SHP77 treated with DMSO at 0.1 percent for 48 hours (cell line): ENCODE measurements at places on chromosomes 13 and 19.

DNA sequence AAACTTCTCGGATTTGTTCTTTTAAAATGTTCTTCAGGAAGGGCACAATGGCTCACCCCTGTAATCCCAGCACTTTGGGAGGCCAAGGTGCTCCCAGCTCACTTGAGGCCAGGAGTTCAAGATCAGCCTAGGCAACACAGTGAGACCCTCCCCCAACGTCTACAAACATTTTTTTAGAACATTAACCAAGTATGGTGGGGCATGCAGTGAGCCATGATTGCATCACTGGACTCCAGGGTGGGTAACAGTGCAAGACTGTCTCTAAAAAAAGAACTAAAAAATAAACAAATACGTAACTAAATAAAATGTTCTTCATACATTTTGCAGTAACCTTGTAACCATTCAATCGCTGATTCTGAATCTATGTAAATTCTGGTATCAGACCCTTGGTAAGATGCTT, 2.1 kb upstream of the IPO5 start:
- DNase-seq, result no peak

- DNase-seq, result no peak
These were observed 747.4 kb downstream of the UQCRFS1 start for GRCh38 chr19:28465371-28466086.

DNA sequence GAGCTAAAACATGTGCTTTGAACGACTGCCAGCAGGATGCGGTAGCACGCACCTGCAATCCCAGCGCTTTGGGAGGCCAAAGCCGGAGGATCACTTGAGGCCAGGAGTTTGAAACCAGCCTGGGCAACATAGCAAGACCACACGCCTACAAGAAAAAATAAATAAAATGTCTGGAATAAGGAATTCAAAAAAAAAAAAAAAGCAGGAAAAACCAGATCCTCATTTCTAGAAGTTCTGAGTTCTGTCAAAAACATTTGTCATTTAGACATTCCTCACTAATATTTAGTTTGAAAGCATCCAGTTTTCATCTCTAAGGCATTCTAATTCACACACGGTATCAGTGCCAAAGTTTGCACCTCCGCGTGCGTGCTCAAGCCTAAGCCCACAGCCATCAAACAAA, 36.9 kb upstream of the USE1 start:
- DNase-seq, result no peak

GRCh38 chr13:59793107-59793506, 370.6 kb downstream of the DIAPH3 start:
- no peak for DNase-seq

DNA sequence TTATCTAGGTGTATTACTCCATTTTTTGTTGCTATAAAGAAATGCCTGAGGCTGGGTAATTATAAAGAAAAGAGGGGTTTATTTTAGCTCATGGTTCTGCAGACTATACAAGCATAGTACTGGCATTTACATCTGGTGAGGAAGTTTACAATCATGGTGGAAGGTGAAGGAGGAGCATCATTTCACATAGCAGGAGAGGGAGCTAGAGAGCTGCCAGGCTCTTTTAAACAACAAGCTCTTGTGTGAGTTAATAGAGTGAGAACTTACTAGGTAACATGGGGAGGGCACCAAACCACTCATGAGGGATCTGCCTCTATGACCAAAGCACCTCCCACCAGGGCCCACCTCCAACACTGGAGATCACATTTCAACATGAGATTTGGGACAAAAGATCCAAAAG, 221.7 kb upstream of the GPC6 start:
- no peak for DNase-seq

DNA sequence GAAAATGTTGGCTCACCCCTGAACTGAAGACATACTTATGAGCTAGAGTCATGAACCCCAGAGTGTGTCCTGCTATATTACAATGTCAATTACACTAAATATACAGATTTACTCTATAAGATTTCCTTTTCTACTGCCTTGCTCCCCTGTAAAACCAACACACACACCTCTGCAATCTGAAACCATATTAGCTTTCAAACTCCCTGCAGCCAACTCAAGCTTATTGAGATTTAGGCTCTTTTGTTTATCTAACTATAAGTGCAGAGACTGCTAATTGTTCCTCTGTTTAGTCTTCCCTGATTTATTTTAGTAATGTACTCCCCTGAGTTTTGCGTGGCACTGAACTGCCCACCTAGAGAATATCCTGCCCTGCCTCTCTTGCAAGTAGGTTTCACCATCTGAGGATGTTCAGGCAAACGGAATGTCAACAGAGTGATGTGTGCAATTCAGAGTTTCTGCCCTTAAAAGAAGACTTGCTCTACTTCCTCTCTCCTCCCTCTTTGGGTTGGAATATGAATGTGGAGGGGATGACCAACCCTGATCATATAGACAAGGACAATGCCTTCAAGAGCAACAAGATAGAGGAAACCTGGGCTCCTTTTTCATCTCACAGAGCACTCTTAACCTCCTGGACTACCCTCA, 22.3 kb downstream of the FAM216B start:
- DNase-seq, result no peak

- no peak for DNase-seq
These were observed 7.7 kb upstream of the RNF113B start for GRCh38 chr13:98184792-98185191.

DNA sequence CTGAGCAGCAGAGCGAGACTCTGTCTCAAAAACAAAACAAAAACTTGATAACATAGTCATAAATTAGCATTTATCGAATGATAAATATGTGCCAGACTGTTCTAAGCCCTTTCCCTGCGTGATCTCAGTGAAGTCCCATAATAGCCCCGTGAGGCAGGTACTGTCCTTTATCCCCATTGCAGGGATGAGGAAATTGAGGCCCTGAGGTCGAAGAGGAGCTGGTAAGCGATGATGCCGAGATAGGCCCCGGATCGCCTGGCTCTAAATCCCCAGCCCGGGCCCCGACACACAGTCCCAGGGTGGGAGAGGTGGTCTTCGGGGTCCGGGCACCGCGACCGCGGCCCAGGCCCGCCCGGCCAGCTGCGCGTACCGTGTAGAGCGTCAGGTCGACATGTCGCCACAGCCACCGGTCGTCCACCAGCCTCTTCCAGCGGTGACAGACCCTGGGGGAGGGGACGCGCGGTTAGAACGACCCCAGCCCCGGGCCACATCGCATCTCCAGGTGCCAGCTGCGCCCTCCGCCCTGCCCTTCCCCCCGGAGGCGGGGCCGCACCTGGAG, 625 bp downstream of the FBXL12 start:
- no peak for DNase-seq

DNA sequence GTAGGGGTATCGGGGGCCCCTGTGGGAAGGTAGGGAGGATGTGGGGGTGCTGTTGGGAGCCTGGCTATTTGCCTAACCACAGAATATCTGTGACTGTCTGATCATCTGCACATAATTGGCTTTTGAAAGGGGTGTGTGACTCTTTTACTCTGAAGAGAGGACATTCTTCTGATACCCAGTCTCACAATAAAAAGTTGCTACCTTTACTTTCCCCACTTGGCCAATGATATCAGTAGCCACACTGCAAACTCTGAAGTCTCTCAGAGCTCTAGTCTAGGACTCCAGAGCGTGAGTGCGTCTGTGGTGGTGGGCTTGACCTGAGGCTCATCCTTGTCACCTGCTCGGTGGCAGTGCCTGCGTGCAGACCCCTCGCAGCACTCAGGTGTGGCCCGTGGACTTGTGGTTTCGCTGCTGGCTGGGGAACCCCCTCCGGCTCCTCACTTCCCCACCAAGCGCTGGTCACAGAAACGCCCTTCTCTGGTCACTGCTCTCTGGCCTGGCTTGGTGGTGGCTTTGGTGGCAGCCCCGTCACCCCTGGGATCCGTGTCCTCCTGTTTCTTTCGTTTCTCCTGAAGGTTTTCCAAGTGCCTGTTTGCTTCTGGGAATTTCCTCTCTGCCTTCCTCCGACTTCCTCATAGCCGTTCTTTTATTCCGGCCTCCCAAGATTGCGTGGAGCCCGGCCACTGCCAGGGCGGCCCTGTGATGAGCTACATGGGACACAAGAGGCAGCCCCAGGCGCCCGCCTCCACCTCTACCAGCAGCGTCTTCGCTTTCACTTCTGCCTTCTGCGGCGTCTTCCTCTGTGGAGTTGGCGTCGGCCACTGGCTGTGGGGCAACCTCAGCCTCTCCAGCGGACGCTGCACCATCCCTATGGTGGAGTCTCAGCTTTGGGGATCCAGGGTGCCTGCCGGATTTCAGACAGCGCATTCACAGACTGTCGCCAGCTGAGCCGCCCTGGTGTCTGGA, 78.0 kb downstream of the ATP11A start:
- DNase-seq, result no peak

DNA sequence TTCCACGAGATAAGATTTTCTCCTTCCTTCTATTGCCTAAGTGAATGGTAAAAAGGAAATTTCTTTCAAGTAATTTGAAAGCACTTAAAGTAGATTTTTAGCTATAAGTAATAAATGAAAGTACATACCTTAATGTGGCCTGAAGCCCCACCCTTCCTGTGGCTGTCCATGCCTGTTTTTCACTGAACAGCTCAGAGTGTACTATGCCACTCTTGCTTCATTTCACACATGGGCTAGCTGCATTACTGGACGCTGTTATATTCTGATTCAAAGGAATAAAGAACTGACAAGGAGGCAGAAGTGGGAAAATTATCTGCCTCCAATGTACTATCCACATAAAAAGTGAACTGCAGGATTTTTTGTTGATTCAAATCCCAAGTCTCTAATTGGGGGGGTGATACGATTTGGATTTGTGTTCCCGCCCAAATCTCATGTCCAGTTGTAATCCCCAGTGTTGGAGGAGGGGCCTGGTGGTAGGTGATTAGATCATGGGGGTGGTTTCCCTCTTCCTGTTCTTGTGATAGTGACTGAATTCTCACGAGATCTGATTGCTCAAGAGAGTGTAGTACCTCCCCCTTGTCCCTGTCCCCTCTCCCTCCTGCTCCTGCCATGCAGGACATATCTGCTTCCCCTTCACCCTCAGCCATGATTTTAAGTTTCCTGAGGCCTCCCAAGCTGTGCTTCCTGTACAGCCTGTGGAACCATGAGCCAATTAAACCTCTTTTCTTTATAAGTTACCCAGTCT, 154.7 kb upstream of the SGCG start:
- no peak for DNase-seq

- DNase-seq, result peak; percentile 14
These were observed 25.0 kb upstream of the FXYD3 start for GRCh38 chr19:35090506-35091214.

DNA sequence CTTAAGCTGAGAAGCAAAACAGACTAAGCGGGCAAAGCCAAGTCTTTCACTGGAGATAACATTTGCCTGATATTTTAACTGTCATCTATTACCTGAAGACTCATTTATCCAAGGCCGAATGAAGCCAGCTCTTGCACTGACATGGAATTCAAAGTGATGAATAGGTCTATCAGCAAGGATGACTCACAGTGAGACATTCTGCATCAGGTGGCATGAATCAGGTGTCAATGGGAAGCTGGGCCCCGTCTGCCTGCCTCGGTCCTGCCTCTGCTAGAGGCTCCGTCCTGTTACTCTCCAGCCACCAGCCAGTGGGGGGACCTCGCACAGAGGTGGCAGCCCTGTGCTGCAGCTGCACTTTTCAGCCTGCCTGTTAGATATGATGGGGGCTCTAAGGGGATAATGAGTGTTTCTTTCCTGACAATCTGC, 23.5 kb downstream of the STARD13 start:
- DNase-seq, result no peak

GRCh38 chr19:48493718-48494401, 17.8 kb downstream of the LMTK3 start:
- no peak for DNase-seq

- DNase-seq, result no peak
These were observed 129.1 kb downstream of the FOXO1 start for GRCh38 chr13:40537146-40537895.

GRCh38 chr13:39422845-39423565, 180.0 kb downstream of the LHFPL6 start:
- DNase-seq, result no peak

DNA sequence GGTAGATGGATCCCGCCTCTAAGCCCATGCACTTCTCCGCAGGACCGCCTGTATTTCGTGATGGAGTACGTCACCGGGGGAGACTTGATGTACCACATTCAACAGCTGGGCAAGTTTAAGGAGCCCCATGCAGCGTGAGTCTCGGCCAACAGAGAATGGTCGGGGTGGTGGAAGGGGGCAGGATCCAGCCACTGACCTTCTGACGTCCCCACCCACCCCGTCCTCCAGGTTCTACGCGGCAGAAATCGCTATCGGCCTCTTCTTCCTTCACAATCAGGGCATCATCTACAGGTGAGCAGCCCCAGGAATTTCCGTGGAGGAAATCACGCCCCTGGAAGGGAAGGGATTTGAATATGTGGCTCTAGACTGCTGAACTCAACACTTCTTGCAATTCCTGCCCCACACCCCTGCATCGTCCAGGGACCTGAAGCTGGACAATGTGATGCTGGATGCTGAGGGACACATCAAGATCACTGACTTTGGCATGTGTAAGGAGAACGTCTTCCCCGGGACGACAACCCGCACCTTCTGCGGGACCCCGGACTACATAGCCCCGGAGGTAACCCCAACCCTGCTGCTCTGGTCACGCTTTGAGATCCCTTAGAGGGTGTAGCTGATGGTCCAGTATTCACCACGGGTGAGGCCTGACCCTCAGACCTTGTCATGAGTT, 8.8 kb upstream of the CACNG7 start:
- no peak for DNase-seq

DNA sequence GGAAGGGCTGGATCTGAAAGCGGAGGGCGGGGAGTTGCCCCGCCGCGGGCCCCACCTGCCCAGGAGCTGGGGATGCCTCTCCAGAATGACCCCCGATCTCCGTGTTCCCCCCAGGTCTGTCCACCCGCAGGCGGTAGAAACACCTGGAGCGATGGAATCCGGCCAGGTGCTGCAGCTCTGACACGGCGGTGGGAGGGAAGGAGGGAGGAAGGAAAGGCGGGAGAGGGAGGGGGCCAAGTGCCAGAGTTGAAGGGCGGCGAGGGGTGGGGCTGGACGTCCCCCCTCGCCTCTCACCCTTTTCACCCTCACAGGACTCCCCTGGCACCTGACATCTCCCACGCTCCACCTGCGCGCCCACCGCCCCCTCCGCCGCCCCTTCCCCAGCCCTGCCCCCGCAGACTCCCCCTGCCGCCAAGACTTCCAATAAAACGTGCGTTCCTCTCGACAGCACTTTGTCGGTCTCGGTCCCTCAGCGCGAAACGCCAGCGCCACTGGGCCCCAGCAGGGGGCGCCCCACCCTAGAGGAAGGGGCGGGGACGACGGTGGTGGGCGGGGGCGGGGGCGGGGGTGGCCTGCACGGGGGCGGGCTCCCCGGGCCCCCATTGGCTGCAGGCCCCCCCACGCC, 337 bp upstream of the FXYD7 start:
- DNase-seq, result no peak

GRCh38 chr19:55247621-55248099, 11.2 kb downstream of the PPP6R1 start:
- DNase-seq, result no peak

- DNase-seq, result no peak
These were observed 22.4 kb downstream of the SIPA1L3 start for GRCh38 chr19:37929355-37929923.

GRCh38 chr13:112782429-112783010, 92.7 kb downstream of the ATP11A start:
- no peak for DNase-seq

- DNase-seq, result no peak
These were observed 4.4 kb downstream of the ATP12A start for GRCh38 chr13:24684600-24684998.

- DNase-seq, result no peak
These were observed 4.4 kb upstream of the WIZ start for GRCh38 chr19:15453906-15454860.
